ENCODE measurements at places on chromosomes 3 and 15. TPM values are rescaled to one million over a fixed set of nuclear protein-coding genes. Genes with fewer than 3 reads are reported as not detected.

Gene SPATA12
- total RNA-seq: not detected

Gene EPHA3
- total RNA-seq: not detected

Gene TM4SF18
- total RNA-seq: not detected

Gene CCR3
- total RNA-seq: 2.4 TPM

GRCh38 chr15:48089702-48090101 is 31.1 kb upstream of the SLC24A5 start:
- H3K36me3 ChIP-seq: no peaks in the 10 kb centered on the region
- DNase-seq: no peak
- no peak overlapping the region for H3K27ac ChIP-seq
- no peak overlapping the region for H3K4me3 ChIP-seq
- no peaks in the 10 kb centered on the region for H3K27me3 ChIP-seq

- H3K4me3 ChIP-seq: no peak overlapping the region
- no peaks in the 10 kb centered on the region for H3K27me3 ChIP-seq
- no peaks in the 10 kb centered on the region for H3K36me3 ChIP-seq
- no peak for DNase-seq
These were observed 52.5 kb upstream of the ATP2B2 start for GRCh38 chr3:10557781-10558373.

DNA sequence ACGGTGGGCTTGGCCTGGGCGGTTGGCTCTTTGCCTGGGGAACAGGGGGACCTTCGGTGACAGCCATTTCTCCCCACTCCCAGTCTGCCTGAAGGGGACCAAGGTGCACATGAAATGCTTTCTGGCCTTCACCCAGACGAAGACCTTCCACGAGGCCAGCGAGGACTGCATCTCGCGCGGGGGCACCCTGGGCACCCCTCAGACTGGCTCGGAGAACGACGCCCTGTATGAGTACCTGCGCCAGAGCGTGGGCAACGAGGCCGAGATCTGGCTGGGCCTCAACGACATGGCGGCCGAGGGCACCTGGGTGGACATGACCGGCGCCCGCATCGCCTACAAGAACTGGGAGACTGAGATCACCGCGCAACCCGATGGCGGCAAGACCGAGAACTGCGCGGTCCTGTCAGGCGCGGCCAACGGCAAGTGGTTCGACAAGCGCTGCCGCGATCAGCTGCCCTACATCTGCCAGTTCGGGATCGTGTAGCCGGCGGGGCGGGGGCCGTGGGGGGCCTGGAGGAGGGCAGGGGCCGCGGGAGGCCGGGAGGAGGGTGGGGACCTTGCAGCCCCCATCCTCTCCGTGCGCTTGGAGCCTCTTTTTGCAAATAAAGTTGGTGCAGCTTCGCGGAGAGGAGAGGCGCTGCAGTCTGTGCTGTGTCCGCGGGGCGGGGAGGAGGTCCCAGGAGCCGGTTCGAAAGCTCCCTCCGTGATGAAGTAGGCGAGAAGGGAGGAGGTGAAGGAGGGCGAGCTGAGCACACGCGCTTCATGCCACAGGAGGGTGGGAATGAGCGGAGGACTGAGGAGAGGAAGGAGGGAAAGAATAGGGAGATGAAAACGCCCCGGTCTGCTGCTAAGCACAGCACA is 9.6 kb downstream of the CLEC3B start:
- H3K27me3 ChIP-seq: no peaks in the 10 kb centered on the region
- DNase-seq: peak; percentile 12
- no peak overlapping the region for H3K27ac ChIP-seq
- no peaks in the 10 kb centered on the region for H3K36me3 ChIP-seq
- no peak overlapping the region for H3K4me3 ChIP-seq

- no peak for DNase-seq
- no peaks in the 10 kb centered on the region for H3K4me1 ChIP-seq
- H3K27me3 ChIP-seq: no peaks in the 10 kb centered on the region
- no peak overlapping the region for H3K4me3 ChIP-seq
- no peaks in the 10 kb centered on the region for H3K36me3 ChIP-seq
These were observed 89.2 kb upstream of the SLC6A11 start for GRCh38 chr3:10726787-10727186.

Measured in naive thymus-derived CD4-positive, alpha-beta T cell (primary cell).